ENCODE measurements at places on chromosomes 5 and 9.

GRCh38 chr5:81759632-81760005, 8.7 kb upstream of the SSBP2 start:
- DNase-seq = no peak

GRCh38 chr5:67530609-67531255, 334.1 kb upstream of the CD180 start:
- no peak for DNase-seq

DNA sequence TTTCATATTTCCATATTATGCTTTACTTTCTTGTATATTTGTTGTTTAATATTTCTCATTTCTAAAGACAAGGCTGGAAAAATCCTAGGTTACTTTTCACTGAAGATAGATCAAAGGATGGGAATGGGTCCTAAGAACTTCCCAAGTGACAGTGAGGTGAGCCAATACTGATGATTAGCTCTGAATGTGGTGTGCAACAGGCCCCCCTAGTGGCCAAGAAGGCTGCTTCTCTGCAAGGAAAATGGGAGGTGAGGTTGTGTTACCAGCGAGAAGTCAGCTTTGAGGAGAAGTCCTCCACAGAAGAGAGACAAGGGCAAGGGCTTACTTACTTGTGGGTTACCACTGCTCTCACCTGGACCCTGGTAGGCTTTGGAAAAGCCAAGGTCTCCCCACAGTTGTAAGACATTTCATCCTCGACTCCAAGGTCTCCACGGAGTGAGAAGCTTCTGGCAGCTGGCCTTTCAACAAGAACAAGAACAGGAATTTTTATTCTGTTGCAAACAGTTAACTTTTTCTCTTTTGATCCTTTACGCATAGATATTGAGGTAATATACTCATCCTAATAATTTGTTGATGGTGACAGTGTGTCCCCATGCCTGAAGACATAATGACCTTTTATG, 69.9 kb downstream of the MAMDC2 start:
- peak; percentile 74 for DNase-seq

GRCh38 chr5:168800701-168801100, 221.5 kb upstream of the PANK3 start:
- no peak for DNase-seq

- DNase-seq = peak; percentile 85
Measured at GRCh38 chr9:89137542-89138462, 40.8 kb downstream of the SHC3 start.

DNA sequence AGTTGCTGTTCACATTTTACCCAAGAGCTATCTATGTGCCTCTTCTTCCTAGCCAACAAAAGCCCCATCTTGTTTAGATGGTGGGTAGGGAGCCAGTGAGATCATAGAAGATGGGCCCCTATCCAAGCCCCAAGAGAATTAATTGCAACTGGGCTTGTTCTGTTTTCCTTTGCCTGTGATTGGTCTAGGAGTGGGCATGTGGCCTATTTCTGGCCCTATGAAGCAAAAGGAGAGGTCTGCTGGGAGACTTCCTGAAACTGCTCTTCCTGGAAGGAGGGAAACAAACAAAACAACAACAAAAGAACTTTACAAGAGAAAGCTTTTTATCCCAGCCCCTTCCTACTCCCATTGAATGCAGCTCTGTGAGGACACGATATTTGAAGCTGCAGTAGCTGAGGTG, 32.5 kb upstream of the ALDOB start:
- DNase-seq = no peak

- DNase-seq = no peak
Measured at GRCh38 chr5:146643776-146644175, 127.8 kb upstream of the GPR151 start.

DNA sequence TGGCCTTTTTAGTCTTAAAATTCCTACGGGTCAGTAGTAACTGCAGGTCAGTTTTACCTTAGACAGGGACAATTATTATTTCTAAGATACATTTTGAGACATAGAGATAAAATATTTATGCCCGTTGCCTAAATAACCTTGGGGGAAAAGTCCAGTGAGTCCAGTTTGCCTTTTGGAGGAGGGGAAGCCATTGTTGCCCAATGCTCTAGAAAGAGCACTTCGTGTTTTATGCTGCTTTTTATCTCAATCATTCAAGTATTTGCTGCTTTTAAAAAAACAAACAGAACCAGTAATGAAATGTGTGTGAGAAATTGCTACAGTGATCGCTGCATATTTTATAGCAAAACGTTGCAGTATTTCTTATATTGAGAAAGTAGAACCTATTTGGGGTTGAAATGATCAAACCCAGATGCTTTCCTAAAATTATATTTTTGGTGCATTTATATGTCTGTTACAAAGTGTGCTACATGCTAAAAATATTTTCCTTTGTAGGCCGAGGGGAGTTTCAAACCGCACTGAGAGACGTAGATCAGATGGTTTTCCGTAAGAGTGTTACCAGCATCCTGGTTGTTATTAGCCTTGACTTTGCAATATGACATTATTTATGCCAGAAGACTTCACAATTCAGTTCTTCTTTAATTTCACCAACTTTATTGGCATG, 266.8 kb downstream of the AOPEP start:
- DNase-seq = no peak

DNA sequence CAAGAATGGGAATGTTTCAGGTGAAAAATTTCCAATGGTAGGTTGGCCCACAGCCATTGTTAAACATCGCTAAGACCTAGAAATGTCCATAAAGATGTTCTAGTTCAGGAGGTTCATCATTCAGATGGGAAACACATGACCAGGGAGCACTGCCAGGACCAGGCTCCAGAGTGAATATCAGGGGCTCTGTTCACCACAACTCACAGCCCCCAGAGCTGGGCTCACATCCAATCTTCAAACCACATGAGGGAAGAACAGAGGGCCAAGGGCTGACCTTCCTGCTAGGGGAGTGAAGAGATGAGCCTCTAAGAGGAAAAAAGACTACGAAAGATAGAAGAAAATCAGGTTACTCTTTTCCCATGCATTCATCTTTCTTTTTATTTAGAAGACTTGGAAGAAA, 205.8 kb downstream of the SEMA5A start:
- no peak for DNase-seq

GRCh38 chr9:89496645-89497256, 1.2 kb downstream of the SEMA4D start:
- no peak for DNase-seq

All from ELR (cell line).